Stimulated activated CD4-positive, alpha-beta T cell treated with anti-CD3 and anti-CD28 coated beads, TNF-alpha, amount 100 ng/mL, for 4 hours (primary cell): ENCODE measurements at places on chromosomes 3 and 15.

GRCh38 chr3:94063496-94064119 is 747 bp downstream of the NSUN3 start:
- DNase-seq, result no peak

DNA sequence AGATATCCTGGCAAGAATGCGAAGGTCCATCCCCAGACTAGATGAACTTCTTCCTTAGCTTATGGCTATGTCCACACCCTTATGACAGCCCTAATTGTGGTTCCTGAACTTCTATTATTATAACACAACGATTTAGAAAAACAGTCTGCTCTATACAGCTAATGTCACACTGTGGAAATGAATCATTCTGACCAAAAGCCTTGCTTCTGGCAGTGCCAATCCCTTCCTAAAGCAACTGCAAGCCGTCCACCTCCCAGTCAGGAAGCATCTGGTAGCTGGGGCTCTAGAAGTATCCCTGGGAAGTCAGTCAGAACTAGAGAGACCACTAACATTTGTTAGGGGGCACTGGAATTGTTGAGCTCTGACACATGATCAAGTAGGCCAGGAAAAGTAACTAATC is 45.0 kb downstream of the MYO5A start:
- no peak for DNase-seq

- no peak for DNase-seq
These were observed 125.5 kb upstream of the FRMD4B start for GRCh38 chr3:69511361-69511760.

GRCh38 chr15:26879706-26880105 is 12.8 kb downstream of the GABRA5 start:
- DNase-seq, result no peak

GRCh38 chr3:156511987-156512677 is 42.8 kb downstream of the SSR3 start:
- no peak for DNase-seq

GRCh38 chr3:134858441-134859035 is 63.5 kb downstream of the EPHB1 start:
- no peak for DNase-seq

GRCh38 chr15:63626955-63627354 is 29.8 kb downstream of the FBXL22 start:
- no peak for DNase-seq

DNA sequence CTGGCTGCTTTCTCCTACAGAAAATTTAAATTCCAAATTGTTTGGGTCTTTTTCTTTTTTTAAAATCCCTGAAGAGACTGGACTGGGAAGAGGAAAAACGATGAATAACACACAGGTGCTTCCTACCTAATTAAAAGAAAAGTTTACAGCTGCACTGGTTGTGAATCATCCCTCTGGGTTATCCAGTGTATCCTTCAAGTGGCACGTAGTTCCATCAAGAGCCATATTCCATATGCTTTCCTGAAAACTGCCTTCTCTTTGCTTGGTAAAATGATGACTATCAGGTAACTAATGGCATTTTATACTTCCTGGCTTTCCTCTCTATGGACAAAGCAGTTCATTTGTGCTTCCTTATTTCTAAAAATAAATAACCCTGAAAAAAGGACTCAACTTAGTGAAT is 123.2 kb downstream of the MAGI1 start:
- DNase-seq, result no peak

DNA sequence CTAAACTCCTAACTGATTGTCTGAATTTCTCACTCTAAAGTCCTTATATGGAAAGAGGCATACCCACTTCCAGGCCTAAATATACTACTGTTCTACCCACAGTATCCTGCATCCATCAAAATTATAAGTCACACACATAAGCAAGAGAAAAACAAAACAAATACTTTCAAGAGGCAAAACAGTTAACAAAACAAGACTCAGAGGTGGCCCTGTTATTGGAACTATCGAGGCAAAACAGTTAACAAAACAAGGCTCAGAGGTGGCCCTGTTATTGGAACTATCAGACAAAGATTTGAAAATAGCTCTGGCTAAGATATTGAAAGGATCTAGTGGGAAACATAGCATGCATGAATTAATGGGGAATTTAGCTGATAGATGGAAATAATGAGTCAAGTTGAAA is 224.2 kb upstream of the CGNL1 start:
- DNase-seq, result no peak
